ENCODE measurements at places on chromosomes 2 and 18.

- DNase-seq: peak; percentile 29
Measured at GRCh38 chr2:186531257-186531775, 45.3 kb downstream of the ZC3H15 start.

DNA sequence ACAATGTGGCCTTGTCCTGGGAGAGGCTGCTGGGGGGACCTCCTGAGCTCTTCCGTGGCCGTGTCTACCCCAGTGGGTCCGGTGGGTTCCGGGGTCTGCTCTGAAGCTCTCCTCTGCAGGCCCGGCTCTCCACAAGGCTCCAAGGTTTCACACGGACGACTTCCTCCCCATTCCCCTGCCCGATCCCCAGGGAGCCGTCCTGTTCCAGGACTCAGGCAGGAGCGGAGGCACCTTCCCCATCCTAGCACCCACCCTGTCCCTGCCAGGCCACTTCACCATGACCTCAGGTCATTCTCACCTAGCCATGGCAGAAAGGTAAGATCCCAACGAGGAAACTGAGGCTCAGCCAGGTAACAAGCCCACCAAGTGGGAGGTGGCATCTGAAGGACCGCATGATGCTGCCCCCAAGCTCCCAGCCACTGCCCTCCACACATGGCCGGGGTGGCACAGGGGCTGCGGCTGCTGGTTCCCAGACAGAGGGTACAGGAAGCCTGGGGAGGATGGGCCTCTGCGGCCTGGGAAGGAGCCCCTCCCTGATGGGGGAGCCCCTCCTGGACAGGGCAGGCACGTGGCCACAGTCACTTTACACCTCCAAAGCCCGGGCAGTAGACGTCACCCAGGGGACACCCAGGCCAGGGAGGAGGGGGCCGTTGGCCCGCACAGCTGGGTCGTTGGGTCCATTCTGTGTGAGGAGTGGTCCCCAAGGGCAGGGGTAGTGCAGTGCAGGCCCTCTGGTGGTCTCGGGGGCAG, 274.0 kb downstream of the NDUFA10 start:
- no peak for DNase-seq

GRCh38 chr2:54279385-54279784, 23.4 kb upstream of the TSPYL6 start:
- DNase-seq: no peak

DNA sequence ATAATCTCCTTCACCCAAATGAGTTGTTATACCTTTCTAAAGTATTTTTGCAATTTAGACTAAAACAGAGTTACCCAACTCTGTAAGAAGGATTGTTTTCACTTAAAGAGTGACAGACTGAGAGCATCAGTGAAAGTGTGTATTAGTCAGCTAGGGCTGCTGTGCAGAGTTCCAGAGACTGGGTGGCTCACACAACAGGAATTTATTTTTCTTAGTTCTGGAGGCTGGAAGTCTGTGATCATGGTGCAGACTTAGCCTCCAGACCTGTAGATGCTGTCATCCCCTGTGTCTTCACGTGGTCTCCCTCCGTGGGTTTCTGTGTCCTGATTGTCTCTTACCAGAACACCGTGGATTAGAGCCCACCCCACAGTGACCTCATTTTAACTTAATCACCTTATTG, 40.0 kb downstream of the BCL2L11 start:
- DNase-seq: peak; percentile 69

DNA sequence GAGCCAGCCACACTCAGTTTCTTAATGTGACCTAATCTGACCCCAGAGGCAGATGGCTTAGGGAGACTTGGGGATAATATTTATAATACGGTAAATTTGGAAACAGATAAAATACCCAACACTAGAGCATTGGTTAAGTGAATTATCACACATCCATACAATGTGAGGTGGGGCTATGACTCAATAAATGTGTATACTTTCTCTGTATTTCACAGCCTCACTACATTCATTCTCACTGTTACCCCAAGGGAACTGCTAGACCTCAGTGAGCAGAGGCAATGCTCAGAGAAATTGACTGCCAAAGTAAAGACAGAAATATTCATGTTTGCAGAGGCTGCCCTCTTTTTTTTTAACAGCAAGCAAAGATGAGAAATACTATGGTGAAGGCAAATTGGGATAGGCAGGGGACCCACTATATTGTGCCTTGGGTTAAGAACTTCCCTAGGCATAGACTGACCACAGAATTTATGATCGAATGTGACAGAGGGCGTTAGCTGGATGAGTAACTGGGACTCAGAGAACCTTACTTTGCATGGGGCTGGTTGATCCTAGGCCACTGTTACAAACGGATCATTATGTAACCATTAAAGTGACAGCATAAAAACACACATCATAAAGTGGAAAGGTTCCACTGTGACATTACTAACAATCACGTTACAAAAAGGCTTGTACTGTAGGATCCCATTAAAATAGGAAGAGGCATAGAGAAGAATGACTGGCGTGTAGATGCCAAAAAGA, 246.0 kb upstream of the LYPD1 start:
- no peak for DNase-seq

DNA sequence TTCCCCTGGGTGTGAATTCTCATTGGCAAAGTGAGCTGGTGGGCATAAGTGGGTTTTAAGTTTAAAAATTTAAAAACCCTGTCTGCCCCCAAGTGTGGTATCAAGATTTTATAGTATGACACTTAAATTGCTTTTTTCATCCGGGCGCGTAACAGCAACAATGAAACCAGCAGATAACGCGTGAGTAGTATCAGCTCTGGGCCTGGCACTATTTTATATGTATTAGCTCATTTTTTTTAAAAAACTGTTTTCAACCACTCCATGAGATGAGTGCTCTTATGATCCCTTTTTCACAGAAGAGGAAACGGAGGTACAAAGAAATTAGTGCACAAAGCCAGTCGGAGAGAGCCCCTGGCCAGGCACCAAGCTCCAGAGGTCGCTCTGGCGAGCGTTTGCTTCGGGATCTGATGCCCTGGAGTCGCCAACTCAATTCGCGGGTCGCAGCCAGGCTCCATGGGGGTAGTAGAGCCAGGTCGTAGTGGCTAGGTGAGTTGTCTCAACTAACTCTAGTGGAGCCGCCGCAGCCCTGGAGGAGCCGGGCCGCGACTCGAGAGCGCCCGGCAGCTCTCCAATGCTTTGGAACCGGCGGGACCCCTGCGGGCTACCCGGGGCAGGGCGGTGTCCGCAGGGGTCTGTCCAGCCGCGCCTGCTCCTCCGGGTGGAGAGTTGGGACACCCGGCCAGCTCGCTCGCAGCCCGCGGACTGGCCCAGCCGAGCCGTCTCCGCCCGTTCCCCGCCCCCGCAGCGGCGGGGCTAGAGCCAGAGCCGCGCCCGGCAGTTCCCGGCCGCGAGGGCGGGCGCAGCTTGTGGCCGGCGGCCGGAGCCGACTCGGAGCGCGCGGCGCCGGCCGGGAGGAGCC, at the start of gene IL1R1:
IL1R1 (plus strand) TSS at position 777 of the 859 bp plus-strand sequence. CDS start 14,979 bp downstream, outside the sequence.
- DNase-seq: peak; percentile 84

DNA sequence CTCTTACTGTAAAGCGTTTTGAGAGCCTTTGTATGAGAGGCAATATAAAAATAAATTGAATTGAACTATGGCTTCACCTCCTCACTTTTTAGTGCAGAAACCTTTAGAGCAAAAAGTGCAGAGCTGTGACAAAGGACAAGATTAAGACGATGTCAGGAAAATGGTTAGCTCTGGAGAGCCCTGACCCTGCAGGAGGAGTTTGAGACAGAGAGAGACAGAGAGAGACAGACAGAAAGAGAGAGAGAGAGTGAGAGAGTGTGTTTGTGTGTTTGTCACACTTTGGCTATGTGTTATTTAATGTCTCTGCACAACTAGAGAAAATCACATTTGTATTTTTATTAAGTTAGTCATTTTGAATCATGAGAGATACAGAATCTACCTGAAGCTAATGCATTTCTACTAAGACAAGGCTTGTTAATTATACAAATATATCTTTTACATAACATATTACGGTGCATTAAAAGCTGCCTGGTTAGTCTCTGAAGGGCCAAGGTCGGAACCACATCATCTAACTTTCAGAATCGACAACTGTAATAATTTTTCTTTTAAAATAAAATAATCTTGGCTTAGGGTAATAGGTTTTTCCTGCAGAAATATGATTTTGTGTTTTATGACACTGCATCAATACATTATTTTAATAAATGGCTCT, 423.5 kb upstream of the ZEB2 start:
- no peak for DNase-seq

DNA sequence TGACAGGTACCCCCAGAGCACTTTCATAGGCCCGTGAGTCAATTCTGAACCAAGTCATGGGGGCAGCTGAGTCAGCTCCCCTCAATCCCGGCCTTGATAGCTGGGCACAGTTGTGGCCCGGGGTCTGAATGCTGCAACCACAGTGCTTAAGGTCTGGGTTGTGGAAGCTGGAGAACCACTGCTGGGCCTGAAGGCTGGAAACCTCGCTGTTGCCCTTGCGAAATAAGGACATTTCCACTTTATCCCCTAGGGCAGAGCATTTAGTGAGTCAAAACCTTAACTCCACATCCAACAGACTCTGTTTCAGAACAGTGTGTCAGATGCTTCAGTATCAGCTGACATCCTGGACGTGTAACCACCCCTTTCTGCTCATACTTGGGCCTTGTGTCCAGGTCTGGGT, 58.6 kb downstream of the SP110 start:
- no peak for DNase-seq

- DNase-seq: no peak
Measured at GRCh38 chr2:230042195-230042594, 26.5 kb downstream of the SLC16A14 start.

All from umbilical cord (tissue), 2 donors.